ENCODE measurements at places on chromosomes 12 and 14. TPM values are rescaled to one million over a fixed set of nuclear protein-coding genes. Genes with fewer than 3 reads are reported as not detected.

DNA sequence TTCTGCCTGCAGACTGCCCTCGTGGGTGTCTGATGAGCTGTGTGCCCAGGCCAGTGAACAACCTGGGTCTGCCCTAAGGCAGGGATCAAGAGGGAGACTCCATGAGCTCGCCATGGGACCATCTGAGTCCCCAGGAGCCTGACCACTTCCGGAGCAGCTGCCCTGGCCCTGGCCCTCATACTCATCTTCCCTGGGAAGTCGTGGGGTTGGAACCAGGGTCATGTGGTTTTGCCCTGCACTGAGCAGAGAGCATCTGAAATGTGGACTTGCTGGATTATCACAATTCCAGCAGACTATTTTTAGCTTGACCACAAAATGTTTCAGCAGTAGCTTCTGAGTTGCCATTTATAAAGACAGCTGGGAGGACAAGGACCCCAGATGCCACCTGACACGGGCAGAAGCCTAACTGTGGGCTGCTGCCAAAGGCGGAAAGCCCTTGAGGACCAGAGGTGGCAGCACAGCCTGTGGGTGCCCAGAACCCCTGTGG is 6.7 kb downstream of the BTBD6 start:
- H3K27me3 ChIP-seq = no peaks in the 10 kb centered on the region
- no peak overlapping the region for H3K27ac ChIP-seq
- H3K4me1 ChIP-seq = no peaks in the 10 kb centered on the region
- DNase-seq = no peak
- H3K4me3 ChIP-seq = no peak overlapping the region
- no peaks in the 10 kb centered on the region for H3K36me3 ChIP-seq

- no peak overlapping the region for H3K27ac ChIP-seq
- H3K4me1 ChIP-seq = no peaks in the 10 kb centered on the region
- no peak overlapping the region for H3K4me3 ChIP-seq
- H3K27me3 ChIP-seq = no peaks in the 10 kb centered on the region
- no peak for DNase-seq
- no peaks in the 10 kb centered on the region for H3K36me3 ChIP-seq
These were observed 156.4 kb downstream of the NEDD1 start for GRCh38 chr12:97063292-97063935.

DNA sequence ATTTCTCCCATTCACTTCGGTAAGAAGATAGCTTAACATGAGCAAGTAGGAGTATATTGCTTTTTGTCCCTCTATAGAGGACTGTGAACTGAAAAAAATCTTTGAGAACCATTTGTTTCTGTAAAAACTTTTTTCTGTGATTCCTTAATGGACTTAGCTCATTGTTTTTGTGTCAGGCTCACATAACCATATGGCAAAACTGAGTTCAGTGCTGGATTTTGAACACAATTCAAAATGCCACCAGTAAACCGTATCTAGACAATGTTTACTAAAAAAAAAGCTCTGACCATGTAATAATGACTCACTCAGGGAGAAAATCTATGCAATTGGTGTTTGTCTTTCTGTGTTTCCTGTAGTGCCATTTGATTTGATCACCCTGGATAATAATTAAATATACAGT is 5.2 kb downstream of the TRHDE start:
- no peak for DNase-seq
- H3K36me3 ChIP-seq = no peaks in the 10 kb centered on the region
- no peaks in the 10 kb centered on the region for H3K27me3 ChIP-seq
- H3K4me3 ChIP-seq = no peak overlapping the region
- H3K27ac ChIP-seq = no peak overlapping the region
- peaks cover 5% of the 10 kb centered on the region for H3K4me1 ChIP-seq

CACNA2D4 gene
- 0.87 TPM for total RNA-seq

- no peak overlapping the region for H3K4me3 ChIP-seq
- no peaks in the 10 kb centered on the region for H3K36me3 ChIP-seq
- DNase-seq = no peak
- no peak overlapping the region for H3K27ac ChIP-seq
These were observed 2.5 kb downstream of the PACS2 start for GRCh38 chr14:105316968-105317510.

GRCh38 chr14:96275177-96276112 is 19.4 kb downstream of the BDKRB1 start:
- no peak overlapping the region for H3K27ac ChIP-seq
- H3K4me3 ChIP-seq = no peak overlapping the region
- no peaks in the 10 kb centered on the region for H3K4me1 ChIP-seq
- no peaks in the 10 kb centered on the region for H3K36me3 ChIP-seq

- DNase-seq = no peak
- no peaks in the 10 kb centered on the region for H3K36me3 ChIP-seq
- no peak overlapping the region for H3K4me3 ChIP-seq
- H3K27me3 ChIP-seq = no peaks in the 10 kb centered on the region
These were observed 2.5 kb upstream of the UTP20 start for GRCh38 chr12:101277443-101277842.

CCDC88C gene
- 3.8 TPM for total RNA-seq

NELL2 gene
- total RNA-seq = 0.43 TPM

TDRD9 gene
- total RNA-seq = 0.33 TPM

BIN2 gene
- total RNA-seq = 5.8 TPM

GRCh38 chr12:105860561-105861207 is 278.1 kb downstream of the NUAK1 start:
- H3K4me3 ChIP-seq = no peak overlapping the region
- no peak for DNase-seq
- H3K27ac ChIP-seq = no peak overlapping the region

DNA sequence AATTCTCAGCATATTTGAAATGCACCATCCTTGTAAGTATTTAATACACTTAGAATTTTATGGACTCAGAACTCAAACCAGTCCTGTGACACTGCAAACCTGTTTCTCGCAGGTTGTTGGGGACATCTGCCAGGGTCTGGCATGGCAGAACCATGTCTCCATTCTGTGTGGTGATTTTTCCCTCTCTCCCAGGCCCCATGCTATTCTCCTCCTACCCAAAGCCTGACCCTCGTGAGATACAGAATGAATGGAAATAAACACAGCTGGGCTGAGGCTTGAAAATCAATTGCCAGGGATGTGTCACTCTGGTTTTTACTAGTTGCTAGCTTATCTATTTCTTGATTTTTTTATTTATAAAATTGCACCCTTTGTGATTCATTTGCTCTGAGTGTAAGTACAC is 19.8 kb downstream of the TPH2 start:
- H3K27me3 ChIP-seq = no peaks in the 10 kb centered on the region
- H3K4me3 ChIP-seq = no peak overlapping the region
- no peaks in the 10 kb centered on the region for H3K36me3 ChIP-seq
- H3K27ac ChIP-seq = peak overlapping the region; percentile 48

- no peaks in the 10 kb centered on the region for H3K27me3 ChIP-seq
- H3K4me1 ChIP-seq = no peaks in the 10 kb centered on the region
- no peak overlapping the region for H3K27ac ChIP-seq
- no peaks in the 10 kb centered on the region for H3K36me3 ChIP-seq
These were observed 231.2 kb upstream of the DCN start for GRCh38 chr12:91413581-91414546.

DNA sequence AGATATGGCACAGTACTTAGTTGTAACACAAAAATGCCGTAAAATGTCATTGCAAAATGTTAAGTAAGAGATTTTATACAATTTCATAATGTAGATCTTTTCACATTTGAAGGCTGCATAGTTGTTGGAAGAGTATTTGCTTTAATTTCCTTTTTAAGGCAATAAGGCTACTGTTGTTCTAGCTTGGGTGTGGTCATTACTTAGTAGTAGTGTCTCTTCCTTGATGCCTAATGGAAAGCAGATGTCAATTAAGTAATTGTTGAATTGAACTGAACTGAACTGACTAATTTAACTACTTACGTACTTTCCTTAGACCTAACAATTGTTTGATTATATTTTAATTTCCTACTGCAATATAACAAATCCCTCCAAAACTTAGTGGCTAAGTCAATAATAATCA is 181.7 kb downstream of the FLRT2 start:
- H3K36me3 ChIP-seq = no peaks in the 10 kb centered on the region
- no peaks in the 10 kb centered on the region for H3K27me3 ChIP-seq
- no peak overlapping the region for H3K4me3 ChIP-seq
- H3K4me1 ChIP-seq = no peaks in the 10 kb centered on the region
- no peak overlapping the region for H3K27ac ChIP-seq
- no peak for DNase-seq

- H3K36me3 ChIP-seq = no peaks in the 10 kb centered on the region
- H3K27me3 ChIP-seq = no peaks in the 10 kb centered on the region
- no peak overlapping the region for H3K27ac ChIP-seq
- H3K4me3 ChIP-seq = no peak overlapping the region
- no peaks in the 10 kb centered on the region for H3K4me1 ChIP-seq
- DNase-seq = no peak
These were observed 73.6 kb downstream of the OSBPL8 start for GRCh38 chr12:76486011-76486410.

GRCh38 chr14:98140862-98141530 is 1131.0 kb downstream of the BCL11B start:
- H3K4me3 ChIP-seq = no peak overlapping the region
- no peaks in the 10 kb centered on the region for H3K4me1 ChIP-seq
- H3K27me3 ChIP-seq = no peaks in the 10 kb centered on the region
- no peak overlapping the region for H3K27ac ChIP-seq

- H3K4me3 ChIP-seq = no peak overlapping the region
- no peak for DNase-seq
- H3K36me3 ChIP-seq = no peaks in the 10 kb centered on the region
- H3K4me1 ChIP-seq = no peaks in the 10 kb centered on the region
- no peaks in the 10 kb centered on the region for H3K27me3 ChIP-seq
These were observed 36.0 kb downstream of the SYNDIG1L start for GRCh38 chr14:74389980-74390379.

DNA sequence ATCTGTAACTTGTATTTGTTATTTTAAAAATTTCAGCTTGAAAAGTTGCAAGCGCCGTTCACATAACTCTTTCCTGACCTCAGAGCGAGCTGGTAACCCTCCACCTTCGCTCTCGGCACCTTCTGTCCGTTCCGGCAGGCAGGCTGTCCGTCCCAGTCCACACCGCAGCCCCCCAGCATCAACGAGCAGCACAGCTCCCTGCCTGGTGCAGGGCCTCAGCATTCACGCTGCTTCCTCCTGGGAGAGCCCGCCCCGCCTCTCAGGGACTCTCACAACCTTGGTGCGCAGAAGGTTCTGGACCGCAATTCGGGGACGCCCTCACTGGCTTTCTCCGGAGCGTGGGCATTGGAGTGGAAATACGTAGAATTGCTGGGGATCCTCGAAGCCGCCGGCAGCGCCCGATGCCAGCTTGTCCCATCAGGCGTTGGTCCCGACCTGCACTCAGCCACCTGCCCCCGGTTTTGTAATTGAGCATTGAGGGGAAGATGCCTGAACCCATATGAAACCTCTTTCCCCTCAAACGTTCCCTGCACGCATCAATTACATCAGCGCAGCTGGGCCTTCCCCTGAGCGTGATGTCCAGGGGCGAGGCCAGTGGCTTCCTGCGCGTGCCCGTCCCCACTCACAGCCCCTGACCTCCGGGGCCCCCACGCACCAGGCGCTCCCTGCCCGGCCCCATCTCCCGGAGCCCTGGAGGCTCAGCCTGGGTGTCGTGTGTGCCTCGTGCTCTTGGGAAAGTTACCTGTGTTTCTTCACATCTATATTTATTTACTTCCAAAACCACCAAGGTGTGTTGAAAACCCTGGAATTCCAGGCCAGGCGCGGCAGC is 19.1 kb downstream of the LRCOL1 start:
- H3K4me1 ChIP-seq = no peaks in the 10 kb centered on the region
- H3K27ac ChIP-seq = no peak overlapping the region
- no peak for DNase-seq
- no peaks in the 10 kb centered on the region for H3K27me3 ChIP-seq
- H3K36me3 ChIP-seq = no peaks in the 10 kb centered on the region
- no peak overlapping the region for H3K4me3 ChIP-seq

SLC8A3 gene
- total RNA-seq = 0.13 TPM

DBX2 gene
- total RNA-seq = not detected

DNA sequence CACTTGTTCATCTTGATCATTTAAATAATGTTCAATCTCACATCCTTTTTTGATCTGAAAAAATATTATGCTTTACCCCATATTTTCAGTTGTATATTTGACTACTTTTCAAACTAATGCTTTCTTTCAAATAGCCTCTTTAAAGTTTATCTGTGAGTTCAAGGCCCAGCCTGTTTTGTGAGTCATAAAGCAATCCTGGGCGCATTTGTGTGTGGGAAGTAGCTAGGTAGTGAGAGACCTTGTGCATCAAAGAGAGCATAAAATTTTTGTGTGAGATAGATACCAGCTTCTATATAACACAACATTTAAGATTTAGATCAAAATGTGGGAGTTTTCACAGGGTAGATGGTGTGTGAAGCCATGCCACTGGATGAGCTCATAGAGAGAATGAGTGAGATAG is 405.6 kb downstream of the NAV3 start:
- H3K27me3 ChIP-seq = no peaks in the 10 kb centered on the region
- no peaks in the 10 kb centered on the region for H3K36me3 ChIP-seq
- no peak overlapping the region for H3K27ac ChIP-seq

- H3K4me1 ChIP-seq = peaks cover 17% of the 10 kb centered on the region
- H3K27ac ChIP-seq = no peak overlapping the region
- no peak for DNase-seq
- no peaks in the 10 kb centered on the region for H3K27me3 ChIP-seq
These were observed 4.8 kb downstream of the TGFB3 start for GRCh38 chr14:75976826-75977581.

GLT8D2 gene
- 1.2 TPM for total RNA-seq

DNA sequence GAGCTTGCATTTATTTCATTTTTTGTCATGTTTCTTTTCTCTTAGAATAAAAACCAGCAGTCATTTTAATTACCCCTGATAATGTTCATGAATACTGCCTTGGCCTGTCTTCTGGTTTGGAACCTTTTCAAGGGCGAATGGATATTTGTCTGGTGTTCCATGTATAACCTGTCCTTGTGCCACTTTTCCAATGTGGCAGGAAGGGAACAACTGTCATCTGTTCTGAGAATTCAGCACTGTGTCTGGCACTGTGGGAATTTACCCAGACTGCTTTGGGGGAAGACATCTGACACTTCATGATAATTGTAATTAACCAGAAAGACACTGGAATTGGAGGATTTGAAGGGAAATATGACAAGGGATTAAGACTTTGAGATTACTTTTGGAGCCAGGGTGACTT is 352.8 kb downstream of the APAF1 start:
- H3K36me3 ChIP-seq = no peaks in the 10 kb centered on the region
- no peaks in the 10 kb centered on the region for H3K4me1 ChIP-seq
- no peak for DNase-seq
- H3K27me3 ChIP-seq = no peaks in the 10 kb centered on the region

CMA1 gene
- not detected for total RNA-seq

- H3K27ac ChIP-seq = no peak overlapping the region
- H3K36me3 ChIP-seq = no peaks in the 10 kb centered on the region
- H3K4me3 ChIP-seq = no peak overlapping the region
- no peaks in the 10 kb centered on the region for H3K27me3 ChIP-seq
These were observed 37.3 kb upstream of the EML1 start for GRCh38 chr14:99755629-99756603.

DNA sequence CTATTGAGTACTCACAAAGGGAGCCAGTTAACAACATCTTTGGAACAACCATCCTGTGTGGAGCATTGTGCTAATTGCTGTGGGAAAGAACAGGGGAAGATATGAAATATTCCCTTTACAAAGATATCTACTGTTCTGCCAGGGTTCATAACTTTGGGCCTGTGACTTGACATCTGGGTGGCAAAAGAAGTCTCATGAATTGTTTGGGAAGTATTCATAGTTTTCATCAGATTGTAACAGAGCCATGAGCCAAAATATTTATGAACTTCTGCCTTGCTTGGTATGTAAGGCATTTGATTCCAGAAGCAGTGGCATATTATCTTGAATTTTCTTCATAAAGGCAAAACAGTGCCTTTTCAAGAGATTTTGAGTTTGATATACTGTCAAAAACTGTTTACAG is 816.2 kb downstream of the DIO2 start:
- no peak overlapping the region for H3K27ac ChIP-seq
- H3K36me3 ChIP-seq = no peaks in the 10 kb centered on the region
- DNase-seq = no peak
- no peak overlapping the region for H3K4me3 ChIP-seq
- H3K4me1 ChIP-seq = no peaks in the 10 kb centered on the region
- no peaks in the 10 kb centered on the region for H3K27me3 ChIP-seq
